NCI-H146 (cell line): ENCODE measurements at places on chromosomes 13 and 19.

DNA sequence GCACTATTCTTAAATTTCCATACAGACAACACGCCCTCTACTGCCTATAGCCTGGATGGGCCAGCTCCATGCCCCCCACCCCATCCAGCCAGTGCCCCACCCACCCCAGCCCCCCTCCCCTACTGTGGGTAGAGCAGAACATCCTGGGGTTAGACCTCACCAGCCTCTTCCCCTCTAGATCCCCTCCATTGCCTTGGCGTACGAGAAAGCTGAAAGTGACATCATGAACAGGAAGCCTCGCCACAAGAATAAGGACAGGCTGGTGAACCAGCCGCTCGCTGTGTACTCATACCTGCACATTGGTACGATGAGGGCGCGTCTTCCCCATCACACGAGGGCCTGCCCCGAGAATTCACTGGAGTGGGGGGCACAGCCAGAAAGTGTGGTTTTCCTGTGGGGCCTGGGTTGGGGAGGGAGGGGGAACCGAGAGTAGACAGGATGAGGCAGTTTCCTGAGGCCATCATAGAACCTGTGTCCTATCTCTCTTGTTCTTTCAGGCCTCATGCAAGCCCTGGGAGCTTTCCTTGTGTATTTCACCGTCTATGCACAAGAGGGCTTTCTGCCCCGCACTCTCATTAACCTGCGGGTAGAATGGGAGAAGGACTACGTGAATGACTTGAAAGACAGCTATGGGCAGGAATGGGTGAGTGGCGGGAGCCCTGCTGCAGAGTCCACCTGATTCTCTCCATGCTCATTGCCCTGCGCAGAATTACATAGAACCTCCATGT lies 29.1 kb downstream of the ATP12A start:
- DNase-seq, result no peak

DNA sequence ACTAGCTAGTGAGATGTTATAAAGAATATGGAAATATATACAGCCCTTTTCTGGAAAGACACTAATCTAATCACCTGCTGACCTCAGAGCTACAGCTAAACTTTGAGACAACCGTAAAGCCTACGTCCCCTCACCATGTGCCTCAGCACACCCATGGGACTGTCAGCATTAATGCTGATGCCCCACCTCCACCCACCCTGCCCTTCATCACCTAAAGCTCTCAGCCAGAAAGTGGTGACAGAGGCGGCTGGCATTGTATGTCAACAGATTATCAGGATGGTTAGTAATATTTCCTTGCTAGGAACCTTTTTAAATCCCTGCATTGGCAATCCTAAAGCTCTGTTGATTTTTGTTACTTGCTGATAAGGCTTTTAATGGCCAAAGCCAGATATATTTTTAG lies 1177.9 kb downstream of the DIAPH3 start:
- DNase-seq, result no peak

DNA sequence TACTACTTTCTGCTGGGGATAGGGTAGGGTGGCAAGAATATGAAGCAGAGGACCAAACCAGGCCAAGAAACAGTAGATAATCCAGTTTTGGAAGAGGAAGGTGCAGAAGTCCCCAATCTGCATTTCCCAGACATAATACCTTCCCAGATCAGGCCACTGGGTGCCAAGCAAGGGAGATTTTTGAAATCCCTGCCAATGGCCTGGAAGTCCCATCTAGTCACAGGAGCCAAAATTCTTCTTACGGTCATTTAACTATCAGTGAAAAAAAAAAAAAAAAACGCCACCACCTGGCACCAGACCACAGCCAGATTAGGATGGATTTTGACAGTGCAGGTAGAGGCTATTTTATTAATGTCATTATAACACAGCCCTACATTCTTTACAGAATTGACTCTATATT lies 57.8 kb downstream of the ZC3H13 start:
- DNase-seq, result no peak

GRCh38 chr13:79307866-79308298 lies 98.2 kb downstream of the RBM26 start:
- DNase-seq, result no peak

- no peak for DNase-seq
Observed at GRCh38 chr19:3096267-3096901, 2.2 kb downstream of the GNA11 start.

DNA sequence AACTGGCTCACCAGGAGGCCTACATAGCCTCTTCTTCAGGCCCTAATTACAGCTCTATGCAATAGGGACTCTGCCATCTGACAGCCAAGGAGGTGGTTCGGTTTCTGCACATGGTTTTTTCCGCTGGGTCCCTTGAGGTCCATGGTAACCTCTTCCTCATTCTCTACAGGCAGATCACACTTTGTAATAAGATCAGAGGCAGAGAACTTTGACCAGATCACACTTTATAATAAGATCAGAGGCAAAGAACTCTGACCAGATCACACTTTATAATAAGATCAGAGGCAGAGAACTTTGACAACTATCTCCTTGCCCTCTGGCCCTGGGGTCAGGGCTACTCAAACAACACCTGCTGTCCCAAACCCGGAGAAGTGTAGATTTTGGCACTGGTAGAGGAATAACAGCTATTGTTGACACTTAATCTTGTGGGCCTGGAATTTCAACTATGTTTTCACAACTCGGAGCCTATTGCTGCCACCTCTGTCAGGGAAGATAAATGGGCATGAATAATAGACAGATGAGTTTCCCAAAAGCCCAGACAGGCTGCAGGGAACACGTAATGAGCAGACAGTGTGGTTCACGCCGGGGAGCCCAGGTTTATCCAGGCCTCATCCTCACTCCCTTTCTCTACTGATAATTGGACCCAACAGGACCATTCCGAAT lies 246.1 kb downstream of the UQCRFS1 start:
- no peak for DNase-seq

DNA sequence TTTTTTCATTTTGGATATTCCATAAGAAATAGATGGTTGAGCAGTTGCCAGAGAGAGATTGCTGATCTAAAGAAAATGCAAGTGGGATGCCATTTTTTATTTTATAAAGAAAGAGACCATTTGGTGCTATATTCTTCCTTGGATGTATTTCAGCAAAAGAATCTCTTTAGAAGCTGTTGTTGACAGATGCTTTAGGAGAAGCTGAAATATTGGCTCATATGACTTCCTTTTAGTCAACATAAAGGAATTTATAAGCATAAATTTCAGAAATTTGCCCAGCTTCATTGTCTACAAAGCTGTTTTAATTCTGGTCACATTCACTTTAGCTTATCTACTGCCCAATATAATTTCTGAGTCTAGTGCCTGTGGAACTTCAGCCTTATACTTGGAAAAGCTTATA lies 36.9 kb downstream of the POLR1D start:
- no peak for DNase-seq

GRCh38 chr19:53538378-53539109 lies 599 bp downstream of the ZNF331 start:
- DNase-seq, result no peak

DNA sequence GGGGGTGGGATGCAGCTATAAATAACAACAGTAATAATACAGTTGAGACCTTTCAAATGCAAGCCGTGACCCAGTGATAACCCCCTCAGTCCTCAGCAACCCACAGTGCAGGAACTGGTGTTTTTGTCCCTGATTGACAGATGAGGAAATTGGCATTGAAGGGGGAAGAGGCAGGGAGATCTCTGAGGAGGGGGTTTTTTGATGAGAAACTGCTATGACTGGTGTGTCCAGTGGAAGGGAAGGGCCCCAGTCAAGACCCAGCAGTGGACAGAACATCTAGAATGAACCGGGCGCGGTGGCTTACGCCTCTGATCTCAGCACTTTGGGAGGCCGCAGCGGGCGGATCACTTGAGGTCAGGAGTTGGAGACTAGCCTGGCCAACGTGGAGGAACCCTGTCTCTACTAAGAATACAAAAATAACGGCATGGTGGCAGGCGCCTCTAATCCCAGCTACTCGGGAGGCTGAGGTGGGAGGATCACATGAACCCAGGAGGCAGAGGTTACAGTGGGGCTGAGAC lies 1.9 kb downstream of the MAP1S start:
- DNase-seq, result no peak

GRCh38 chr13:84290386-84290785 lies 408.1 kb upstream of the SLITRK1 start:
- no peak for DNase-seq

- no peak for DNase-seq
Observed at GRCh38 chr19:10681658-10682057, 19.6 kb upstream of the QTRT1 start.

GRCh38 chr13:98004107-98004506 lies 50.6 kb downstream of the IPO5 start:
- no peak for DNase-seq

GRCh38 chr13:113210833-113211232 lies 1.4 kb downstream of the CUL4A start:
- no peak for DNase-seq

DNA sequence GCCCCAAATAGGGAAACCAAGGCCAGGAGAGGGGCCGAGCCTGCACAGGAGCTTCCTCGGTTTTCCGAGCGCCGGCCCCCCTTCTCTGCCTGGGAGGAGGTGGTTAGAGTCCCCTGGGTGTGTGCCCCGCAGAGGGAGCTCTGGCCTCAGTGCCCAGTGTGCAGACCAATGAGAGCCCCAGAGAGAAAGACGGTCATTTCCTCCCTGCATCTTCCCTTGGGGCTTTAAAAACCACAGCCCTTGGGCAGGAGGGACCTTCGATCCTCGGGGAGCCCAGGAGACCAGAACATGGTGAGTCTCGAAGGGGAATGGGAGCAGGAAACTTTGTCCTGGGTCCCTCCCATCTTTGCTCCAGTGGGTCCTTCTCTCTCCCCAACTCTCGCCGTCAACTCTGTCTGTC lies at the start of gene C5AR1:
TSS of gene C5AR1 (plus strand) at position 254 of the 400 bp plus-strand sequence. CDS start at position 289, 35 bp downstream.
- DNase-seq, result no peak

DNA sequence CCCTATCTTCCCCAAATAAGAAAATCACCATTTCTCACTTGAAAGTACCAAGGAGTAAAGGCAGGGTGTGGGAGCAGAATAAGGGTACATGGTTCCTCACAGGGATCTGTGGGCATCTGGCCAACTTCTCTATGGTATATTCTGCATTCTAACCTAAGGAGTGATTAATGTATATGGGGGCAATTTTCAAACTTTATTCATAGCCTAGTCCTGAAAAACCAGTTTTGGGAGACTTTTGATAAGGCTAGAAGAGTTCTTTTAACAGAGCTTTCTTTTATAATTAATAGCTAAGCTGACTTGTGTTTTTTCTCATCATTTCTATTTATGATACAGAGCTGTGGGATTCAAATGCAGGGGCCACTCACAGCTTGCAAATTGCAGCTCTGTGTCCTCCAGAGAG lies 852 bp downstream of the SCEL start:
- DNase-seq, result no peak

DNA sequence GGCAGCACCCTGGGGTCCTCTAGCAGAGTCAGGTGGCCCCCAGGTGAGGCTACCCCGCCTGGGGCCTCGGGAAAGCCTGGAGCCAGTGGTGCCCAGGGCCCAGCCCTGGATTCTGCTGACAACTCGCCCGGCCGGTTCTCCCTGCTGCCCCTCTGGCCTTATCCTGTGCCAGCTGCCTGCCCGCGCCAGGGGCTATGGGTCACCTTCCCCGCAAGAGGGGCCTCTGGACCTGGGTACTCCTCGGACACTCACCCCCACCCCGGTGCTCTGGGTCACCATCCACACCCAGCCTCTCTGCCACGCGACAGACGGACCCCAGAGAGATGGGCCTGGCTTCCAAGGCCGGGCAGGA lies 24.0 kb downstream of the ZBTB7A start:
- no peak for DNase-seq

GRCh38 chr19:1173159-1173844 lies 766 bp downstream of the SBNO2 start:
- DNase-seq, result peak; percentile 31

DNA sequence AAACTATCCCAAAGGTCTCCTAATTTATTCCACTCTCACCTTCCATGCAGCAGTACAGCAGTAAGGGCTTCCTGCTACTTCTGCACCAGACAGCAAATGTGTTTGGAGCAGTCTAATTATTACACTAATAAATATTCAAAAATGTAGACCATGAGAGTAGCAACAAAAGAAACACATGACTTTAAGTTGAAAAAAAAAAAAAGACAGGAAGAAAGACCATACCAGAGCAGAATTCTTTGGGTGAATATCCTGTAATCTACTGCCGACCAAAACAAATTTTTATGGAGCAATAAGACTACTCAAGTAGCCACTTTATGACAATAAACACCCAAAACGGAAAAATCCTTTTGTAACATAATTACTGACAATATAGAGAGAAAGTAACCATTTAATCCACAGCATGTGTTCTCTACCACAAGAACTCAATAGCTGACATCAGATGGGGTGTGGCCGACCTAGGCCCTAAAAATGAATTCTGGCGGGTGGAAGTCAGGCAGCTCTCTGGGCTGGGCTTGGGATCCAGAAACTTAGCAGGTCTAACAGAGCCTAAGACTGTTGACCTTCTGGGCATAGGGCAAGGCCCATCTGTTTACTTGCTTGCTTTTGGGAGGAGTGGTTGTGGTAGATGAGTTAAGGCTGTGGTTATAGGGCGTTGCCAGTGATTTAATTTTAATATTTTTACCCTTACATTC lies 4.6 kb downstream of the KLF12 start:
- DNase-seq, result no peak

DNA sequence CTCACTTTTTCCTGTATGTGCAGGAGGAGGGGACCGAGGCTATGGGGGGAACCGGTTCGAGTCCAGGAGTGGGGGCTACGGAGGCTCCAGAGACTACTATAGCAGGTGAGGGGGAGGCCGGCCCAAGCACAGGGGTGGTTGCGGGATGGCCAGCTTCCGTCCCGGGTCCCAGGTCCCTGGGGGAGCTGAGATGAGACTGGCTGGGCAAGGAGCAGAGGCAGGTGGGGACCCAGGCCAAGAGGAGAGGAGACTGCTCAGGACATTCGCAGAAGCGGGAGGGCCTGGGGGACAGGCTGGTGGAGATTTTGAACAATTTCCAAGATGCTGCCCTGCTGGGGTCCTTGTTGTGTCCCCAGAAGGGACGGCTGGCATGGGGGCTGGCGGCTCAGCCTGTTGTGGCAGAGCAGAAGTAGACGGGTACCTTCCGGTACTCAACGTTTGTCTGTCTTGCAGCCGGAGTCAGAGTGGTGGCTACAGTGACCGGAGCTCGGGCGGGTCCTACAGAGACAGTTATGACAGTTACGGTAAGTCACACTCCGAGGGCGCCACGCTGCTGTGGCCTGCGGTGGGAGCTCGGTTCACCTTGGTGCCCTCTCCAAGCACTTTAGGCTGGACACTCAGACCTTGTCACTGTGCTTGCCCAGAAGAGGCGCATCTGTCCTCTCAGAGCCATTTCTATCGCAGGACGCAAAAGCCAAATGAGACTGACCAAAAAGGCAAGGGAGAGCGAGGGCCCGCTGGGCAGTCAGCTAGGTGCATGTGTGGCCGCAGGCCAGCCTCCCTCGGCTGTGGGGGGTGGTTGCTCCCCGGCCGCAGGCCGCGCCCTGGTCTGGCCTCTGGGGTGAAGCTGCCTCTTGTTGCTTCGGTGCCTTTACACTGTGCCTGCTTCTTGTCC lies 2.6 kb downstream of the CIRBP start:
- DNase-seq, result no peak
